ENCODE measurements at places on chromosomes 11 and 22. TPM values are rescaled to one million over a fixed set of nuclear protein-coding genes. Genes with fewer than 3 reads are reported as not detected.
A peak's percentile ranks its signal among the peaks of the same experiment; 100 is the strongest.

DNA sequence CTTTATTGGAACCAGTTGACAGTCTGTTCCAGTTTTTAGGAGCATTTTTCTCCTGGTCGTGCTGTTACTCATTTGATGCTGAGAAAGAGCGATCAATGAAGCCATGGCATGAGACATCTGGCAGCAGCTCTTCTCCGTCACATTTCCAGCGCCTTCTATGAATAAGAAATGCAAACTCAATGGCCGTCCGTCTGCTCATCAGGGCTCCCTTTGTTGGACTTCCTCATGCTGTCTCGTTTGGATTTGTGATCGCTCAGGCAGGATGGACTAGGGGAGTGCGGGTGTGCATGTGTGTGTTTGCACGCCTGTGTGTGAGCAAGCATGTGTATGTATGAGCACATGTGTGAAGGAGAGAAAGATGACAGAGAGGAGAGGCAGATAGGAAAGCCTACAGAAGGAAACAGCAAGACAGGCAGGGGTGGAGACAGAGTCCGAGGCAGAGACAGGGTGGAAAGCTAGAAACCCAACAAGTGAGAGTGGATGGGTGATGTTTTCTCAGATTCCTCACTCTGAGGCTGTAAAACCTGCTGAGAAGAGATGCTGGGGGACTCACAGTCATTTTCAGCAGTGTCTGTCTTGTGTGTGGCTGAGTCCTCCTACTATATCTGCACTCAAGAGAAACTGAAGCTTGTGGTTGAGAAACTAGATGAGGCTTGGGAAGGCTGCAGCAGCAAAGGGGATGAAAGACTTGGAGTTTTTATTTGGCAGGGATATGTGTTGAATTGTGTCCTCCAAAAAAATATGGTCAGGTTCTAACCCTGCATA is 56.0 kb upstream of the CLMP start:
- no peak for DNase-seq

- no peak for DNase-seq
Observed at GRCh38 chr11:70407121-70407520, 8.8 kb downstream of the CTTN start.

- no peak for DNase-seq
Observed at GRCh38 chr11:12617632-12618031, 56.6 kb upstream of the TEAD1 start.

- DNase-seq, result no peak
Observed at GRCh38 chr11:45933131-45933831, 10.8 kb downstream of the LARGE2 start.

GRCh38 chr11:64233913-64234586 is at the start of gene VEGFB:
VEGFB (plus strand) TSS chr11:64234584; CDS start chr11:64234834, 250 bp downstream.
- DNase-seq, result peak; percentile 39

GRCh38 chr22:27226666-27227065 is 569.3 kb downstream of the MIAT start:
- DNase-seq, result no peak

- no peak for DNase-seq
Observed at GRCh38 chr11:33861941-33862589, 29.8 kb downstream of the LMO2 start.

The DAGLA gene
- total RNA-seq, result 2.6 TPM

The MAJIN gene
- not detected for total RNA-seq

GRCh38 chr11:441418-442274 is at the start of gene ANO9:
ANO9 (minus strand) TSS chr11:442011; CDS start chr11:441926, 85 bp downstream.
- DNase-seq, result no peak

GRCh38 chr11:119051440-119052162 is 5.4 kb downstream of the HYOU1 start:
- DNase-seq, result no peak

- DNase-seq, result no peak
Observed at GRCh38 chr11:29328961-29329441, 687.8 kb downstream of the KCNA4 start.

The BRMS1 gene
- total RNA-seq, result 170 TPM

DNA sequence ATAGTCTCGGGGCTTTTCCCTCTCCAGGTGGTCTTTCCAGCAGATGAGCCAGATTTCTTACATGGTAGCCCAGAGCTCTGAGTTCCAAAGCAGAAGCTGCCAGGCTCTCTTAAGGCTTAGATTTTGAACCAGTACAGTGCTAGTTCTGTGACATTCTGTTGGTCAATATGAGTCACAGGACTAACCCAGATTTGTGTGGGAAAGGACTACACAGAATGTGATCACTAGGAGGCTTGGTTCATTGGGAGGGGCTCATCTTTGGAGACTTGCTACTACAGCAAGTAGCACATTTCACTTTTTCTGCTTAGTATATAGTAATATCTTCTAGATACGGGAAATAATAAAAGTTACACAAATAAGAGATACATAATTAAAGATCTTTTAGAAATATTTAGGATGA is 24.1 kb downstream of the RNF214 start:
- DNase-seq, result no peak

- no peak for DNase-seq
Observed at GRCh38 chr11:131063638-131064037, 147.4 kb upstream of the SNX19 start.

The DYNC2H1 gene
- 2.2 TPM for total RNA-seq

DNA sequence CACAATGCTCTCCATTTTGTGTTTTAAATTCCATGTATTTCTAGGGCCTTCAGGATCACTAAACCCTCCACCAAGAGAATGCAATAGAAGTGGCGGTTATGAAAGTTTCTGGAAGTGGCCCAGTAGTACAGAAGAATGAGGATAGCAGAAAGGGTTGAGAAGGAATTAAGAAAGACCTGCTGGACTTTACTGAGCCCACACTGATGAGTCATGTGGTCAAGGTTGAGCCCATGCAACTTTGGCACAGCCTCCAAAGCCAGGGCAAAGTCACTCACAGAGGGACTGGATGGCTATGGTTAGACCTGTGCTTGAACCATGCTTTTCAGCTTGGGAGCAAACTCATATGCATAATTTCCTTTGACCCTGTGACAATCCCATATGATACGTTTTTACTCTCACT is 102.9 kb upstream of the PLET1 start:
- no peak for DNase-seq

- no peak for DNase-seq
Observed at GRCh38 chr11:10654811-10655150, 38.8 kb downstream of the IRAG1 start.

DNA sequence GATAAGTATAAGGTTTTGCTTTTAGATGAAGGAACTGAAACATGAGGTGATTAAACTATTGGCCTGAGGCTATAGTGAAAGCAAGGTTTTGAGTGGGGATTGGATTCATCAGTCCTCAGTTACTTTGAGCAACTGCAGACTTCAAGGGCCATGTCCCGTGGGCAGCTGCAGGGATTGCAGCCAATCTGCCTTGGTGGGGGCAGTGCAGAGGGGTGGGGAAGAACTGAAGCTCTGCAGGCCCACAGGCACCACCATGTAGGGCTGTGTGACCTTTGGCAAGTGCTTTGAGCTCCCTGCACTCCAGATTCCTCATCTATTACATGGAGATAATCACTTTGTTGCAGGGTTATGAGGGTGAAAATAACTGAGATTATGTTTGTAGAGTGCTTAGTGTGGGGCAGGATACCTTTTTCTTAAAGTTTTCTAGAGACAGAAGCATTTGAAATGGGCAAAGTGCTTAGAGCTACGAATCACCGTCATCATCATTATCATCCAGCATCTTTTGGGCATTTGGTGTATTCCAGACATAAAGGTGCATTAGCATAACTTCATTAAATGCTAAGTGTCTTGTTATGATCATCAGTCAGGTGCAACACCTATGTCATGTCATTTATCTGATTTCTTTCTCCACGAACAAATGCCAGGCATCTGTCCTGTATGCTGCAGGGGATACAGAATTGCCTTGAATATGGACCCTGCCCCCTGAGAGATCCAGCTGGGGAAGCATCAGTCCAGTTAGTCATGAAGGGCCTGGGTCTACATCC is 72.1 kb upstream of the TENM4 start:
- no peak for DNase-seq

The NEU3 gene
- 5.7 TPM for total RNA-seq

The PLEKHA7 gene
- not detected for total RNA-seq

DNA sequence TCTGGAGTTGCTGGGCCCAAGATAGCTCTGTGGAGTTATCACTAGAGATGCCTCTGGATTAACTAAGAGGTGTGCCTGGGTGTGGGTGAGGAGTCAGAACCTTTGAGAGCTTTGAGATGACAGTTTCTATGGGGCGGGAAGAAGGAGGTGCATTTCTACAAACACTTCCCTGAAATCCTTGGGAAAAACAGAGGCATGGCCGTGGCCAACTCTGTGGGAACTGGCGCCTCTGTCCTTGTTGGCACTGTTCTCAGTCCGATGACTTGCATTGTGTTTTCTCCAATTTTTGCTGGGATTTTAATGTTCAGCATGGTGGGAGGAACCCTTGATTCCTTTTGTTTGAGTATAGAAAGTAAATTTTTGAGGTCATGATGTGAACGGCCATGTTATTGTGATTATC is 115.8 kb upstream of the PARVA start:
- DNase-seq, result no peak

DNA sequence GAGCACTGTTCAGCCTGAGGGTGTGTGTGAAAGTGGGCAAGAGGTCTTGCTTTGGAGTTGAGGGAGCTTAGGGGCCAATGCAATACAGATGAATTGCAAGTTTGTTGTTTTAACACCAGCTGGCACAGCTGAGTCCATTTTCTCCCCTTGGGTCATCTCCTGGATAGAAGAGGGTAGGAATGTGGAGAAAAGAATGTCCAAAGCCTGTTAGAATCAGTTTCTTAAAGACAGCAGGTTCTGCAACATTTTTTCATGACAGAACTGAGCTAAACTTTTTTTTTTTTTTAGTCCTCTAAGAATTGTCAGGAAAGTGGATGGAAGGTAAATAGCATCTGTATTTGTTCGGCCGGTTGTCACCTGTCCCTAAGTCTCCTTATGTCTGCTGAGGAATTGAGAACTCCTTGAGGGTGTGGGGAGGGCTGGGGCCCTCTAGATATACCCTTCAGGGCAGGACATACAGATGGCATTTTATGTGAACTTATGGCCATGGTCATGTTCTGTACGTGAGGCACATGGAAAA is 211.1 kb upstream of the CADM1 start:
- no peak for DNase-seq

The SMTNL1 gene
- total RNA-seq, result not detected

DNA sequence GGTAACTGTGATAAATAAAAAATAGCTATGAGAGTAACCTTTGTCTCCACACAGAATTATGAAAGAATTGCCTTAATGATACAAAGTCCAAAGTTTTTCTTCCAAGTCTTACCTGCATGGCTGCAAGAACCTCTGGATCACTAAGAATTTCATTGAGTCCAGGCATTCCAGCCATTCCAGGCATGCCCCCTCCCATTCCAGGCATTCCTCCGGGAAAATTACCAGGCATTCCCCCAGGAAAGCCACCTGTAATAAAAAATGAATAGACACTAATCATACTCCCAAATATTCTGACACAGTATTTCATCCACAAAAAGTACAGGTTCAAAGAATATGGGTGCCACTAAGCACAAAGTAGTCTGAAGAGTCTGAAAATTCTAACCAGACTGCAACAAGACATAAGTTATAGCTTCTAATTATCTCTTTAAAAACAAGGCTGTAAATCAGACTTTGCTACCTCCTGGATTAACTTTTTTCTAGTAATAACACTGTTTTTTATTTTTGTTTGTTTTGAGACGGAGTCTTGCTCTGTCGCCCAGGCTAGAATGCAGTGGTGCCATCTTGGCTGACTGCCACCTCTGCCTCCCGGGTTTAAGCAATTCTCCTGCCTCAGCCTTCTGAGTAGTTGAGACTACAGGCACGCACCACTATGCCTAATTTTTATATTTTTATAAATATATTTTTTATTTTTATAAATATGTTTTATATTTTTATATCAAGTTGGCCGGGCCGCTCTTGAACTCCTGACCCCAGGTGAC is 8.0 kb upstream of the SLC25A17 start:
- no peak for DNase-seq

DNA sequence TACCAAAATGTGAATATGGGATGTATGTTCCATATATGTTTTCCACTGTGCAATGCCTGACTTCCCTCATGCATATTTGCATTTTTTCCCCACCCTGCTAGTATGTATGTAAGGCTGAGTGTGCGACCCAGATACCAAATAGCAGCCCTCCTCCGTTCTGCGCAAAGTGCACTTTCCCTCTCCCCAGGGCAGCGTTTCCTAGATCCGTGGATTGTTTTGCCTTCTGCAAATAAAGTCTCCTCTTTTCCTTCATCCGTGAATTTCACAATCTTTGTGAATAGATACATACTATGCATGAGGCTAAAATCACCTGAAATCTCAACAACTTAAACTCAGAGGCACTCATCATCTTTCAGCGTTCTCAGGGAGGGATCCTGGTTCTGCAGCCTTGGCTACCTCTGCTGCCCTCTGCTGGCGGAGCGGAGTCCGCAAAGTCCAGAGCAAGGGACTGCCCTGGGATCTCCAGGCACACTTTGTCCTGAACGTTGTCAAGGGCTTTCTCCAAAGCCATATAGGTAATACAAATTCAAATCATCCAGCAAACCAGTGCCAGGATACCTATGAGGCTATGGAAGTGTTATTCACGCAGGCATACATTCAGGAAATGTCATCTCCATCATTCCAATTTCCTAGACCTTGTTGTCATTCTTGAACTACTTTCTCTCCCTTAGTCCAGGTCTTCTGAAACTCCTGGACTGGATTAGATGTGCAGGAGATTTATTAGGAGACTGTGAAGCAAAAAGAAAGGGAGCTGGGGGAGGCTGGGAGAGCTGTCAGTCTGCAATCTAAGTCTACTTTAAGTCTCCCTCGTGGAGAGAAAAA is 53.1 kb downstream of the CNTF start:
- peak; percentile 67 for DNase-seq

GRCh38 chr11:2750682-2751522 is 51.1 kb upstream of the KCNQ1OT1 start:
- DNase-seq, result no peak

The ASCL2 gene
- not detected for total RNA-seq

GRCh38 chr11:1158681-1159487 is 1.1 kb downstream of the MUC5AC start:
- DNase-seq, result no peak

GRCh38 chr11:7965386-7965785 is at the start of gene NLRP10:
NLRP10 (minus strand) TSS chr11:7965447; CDS start chr11:7963495, 1,952 bp downstream.
- no peak for DNase-seq

DNA sequence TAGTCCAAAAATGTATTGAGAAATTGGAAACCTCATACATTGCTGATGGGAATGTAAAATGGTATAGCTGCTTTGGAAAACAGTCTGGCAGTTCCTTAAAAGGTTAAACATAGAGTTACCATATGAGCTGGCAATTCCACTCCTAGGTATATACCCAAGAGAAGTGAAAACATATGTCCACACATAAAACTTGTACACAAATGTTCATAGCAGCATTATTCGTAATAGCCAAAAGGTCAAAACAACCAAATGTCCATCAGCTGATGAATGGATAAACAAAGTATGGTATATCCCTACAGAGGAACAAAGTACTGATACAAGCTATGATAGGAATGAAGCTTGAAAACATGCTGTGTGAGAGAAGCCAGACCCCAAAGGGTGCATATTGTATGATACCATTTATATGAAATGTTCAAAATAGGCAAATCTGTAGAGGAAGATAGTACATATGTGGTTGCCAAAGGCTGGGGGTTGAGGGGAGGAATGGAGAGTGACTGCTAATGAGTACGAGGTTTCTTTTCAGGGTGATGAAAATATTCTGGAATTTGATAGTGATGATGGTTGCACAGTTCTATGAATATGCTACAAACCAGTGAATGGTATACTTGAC is 85.8 kb downstream of the ZBTB16 start:
- no peak for DNase-seq

- DNase-seq, result no peak
Observed at GRCh38 chr11:33531743-33532181, 168.9 kb downstream of the C11orf91 start.

- no peak for DNase-seq
Observed at GRCh38 chr11:91513734-91514133, 710.9 kb upstream of the FAT3 start.

All from SJSA1 (cell line).